H54 (cell line): ENCODE measurements at places on chromosomes 7 and 10.

- DNase-seq = no peak
Observed at GRCh38 chr7:56537952-56538351, 421.7 kb upstream of the NUPR2 start.

GRCh38 chr10:103847909-103848468 is 7.4 kb downstream of the SH3PXD2A start:
- DNase-seq = no peak

GRCh38 chr7:74138945-74139843 is 35.0 kb upstream of the EIF4H start:
- DNase-seq = no peak

DNA sequence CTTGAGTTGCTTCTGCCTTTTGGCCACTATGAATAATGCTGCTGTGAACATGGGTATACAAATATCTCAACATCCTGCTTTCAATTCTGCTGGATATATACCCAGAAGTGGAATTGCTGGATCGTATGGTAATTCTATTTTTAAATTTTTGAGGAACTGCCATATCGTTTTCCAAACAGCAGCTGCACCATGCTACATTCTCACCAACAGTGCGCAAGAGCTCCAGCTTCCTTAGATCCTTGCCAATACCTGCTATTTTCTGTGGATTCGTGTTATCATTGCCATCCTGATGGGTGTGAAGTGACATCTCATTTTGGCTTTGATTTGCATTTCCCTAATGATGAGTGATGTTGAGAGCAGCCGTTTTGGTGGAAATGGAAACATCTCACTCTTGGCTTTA is 26.7 kb downstream of the FRMD4A start:
- DNase-seq = no peak
